Bone marrow (tissue), 2 donors: ENCODE measurements at places on chromosomes 6 and 20.

DNA sequence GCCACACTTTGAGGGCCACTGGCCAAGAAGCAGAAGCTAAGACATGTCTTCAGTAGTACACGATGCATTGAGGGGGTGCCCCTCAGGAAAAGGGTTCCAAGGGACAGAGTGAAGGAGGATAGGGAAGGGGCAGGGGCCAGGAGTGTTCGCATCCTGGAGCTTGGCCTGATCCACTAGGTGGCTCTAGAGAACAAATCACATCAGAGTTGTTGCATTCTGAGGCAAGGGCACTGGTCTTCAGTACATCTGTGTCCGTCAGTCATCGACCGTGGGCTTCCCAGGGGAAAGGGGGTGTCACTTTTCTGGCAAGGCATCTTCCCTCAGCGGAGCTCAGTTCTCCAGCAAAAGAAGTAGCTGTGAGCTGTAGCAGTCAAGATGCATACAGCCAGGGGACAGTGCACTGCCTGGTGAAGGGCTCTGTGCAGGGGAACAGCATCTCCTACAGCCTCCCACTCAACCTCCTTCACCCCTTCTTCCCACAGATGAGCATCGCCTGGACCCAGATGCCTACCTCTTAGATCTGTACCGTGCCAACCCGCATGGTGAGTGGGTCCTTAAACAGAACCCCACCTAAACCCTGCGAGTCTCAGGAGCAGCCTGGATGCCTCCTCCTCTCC lies 47.8 kb downstream of the ARHGAP40 start:
- DNase-seq: no peak

DNA sequence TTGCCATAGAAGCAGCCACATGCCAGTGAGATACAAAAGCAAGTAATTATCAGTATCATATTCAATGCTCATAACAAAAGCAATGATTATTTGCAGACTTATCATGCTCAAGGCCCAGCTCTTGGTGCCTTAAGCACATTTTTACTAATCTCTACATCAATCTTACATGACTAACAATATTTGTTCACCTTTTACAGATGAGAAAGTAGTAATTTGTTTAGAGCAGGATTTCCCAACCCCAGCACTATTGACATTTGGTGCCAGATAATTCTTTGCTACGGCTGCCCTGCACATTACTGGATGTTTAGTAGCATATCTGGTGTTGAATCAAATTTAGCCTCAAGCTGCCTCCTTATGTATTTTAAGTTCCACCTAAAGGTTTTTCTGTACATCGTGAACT lies 19.0 kb upstream of the DOK5 start:
- DNase-seq: no peak

DNA sequence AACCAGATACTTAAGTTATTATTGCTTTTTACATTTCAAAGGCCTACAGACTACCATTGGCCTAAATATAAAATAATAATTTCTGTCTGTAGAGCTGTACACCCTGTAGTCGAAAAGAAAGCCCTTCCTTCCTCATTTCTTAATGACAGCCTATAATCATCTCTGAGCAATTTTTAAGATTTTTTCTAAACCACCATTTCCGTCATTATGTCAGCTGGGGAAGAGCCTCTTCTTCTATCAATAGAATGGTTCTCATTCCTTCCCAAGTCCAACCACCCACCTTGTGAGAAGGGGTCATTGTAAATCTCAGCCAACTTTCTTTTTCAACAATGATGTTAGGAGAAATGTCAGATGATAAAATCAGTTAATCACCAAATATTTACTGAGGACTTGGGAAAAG lies 91.8 kb downstream of the PLEKHG1 start:
- peak; percentile 22 for DNase-seq

GRCh38 chr6:27383011-27383410 lies 5.5 kb upstream of the ZNF391 start:
- no peak for DNase-seq

GRCh38 chr6:13398069-13398381 lies 69.7 kb upstream of the TBC1D7 start:
- peak; percentile 9 for DNase-seq

DNA sequence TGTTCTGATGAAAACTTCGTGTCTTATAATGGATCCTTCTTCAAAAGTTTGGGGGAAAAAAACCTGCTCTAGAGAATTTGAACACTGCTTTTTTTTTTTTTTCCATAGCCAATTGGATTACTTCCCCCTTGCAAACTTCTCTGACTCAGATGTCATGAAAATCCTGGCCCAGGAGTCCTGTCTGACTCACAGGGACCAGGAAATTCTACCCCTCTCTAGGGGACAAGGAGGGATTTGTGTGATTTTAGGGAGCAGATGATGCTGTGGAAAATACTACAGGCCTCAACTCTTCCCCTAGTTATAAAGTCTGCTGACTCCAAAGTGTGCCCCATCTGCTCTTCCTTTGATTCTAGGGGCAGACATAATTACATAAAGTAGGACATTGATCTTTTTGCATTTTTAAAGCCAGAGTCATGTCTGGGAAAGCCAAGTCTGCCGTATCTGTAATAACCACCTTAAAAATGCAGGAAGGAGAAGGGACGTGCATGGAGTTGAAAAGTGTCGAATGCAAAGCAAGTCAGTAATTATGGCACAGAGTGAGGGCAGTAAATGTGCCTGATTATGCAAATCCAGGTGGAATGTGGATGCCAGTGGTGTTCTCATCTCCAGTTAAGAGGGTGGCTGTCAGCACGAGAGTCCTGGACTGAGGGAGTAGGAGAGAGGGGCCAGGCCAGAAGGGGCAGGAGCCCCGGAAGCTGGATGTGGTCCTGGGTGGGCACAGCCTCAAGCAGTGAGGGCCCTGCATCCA lies 144.3 kb upstream of the SULF2 start:
- no peak for DNase-seq

GRCh38 chr6:149453597-149454345 lies 31.0 kb downstream of the ZC3H12D start:
- no peak for DNase-seq
